Fibroblast of skin of abdomen (primary cell): ENCODE measurements at places on chromosomes 7 and 10.
A peak's percentile ranks its signal among the peaks of the same experiment; 100 is the strongest.

DNA sequence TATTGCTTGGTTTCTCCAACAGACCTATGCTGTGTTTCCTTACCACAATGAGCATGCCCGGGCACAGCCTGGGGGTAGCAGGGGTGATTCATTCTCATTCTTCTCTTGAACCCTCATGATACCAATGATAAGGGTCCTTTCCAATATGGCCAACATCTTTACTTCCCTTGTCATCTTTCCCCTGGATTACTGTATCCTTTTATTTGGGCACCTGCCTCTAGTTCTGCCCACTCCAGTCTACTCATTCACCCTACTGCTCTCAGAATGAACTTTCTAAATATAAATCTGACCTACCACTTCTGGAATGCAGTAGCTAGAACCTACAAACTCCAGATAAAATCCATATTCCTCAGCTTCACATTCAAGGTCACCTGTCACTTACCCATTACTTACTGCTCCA is 26.4 kb upstream of the ITPRID1 start:
- DNase-seq, result no peak

- DNase-seq, result no peak
Measured at GRCh38 chr10:68553138-68553537, 7.0 kb upstream of the TET1 start.

DNA sequence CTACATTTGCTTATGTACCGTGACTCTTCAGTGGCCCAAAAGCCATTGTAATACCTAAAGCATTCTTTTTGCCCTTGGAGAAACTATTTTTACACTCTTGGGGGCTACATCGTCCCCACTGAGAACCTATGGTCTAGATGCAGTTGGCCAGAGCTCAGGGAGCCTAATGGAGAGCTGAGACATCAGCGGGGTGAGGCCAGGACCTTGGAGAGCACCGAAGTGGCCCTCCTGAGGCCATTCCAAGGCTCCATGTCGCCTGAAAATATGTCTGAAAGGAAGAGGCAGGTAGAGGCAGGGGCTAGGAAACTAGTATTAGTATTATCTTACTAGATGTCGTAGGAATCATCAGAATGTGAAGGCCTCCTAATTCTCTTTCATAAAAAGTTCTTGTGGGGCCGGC is 4.9 kb downstream of the PKD2L1 start:
- DNase-seq, result no peak

DNA sequence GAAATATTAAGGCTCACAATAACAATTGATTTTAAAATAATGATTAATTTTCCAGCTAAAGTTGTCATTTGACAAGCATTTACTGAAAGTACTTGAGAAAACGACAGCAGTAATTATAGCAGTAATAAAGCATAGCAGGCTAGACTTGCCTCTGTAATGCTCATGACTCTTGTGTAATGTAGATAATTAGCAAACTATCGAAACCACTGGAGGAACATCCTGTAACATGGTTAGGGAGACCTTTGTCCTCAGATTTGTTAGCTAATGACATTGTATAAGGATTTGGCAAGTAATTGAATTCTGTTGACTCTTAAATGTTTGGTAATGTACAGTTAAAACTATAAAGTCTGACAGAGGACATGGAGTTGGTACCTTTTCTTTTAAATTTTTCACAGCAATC is 24.8 kb downstream of the ARL4A start:
- no peak for DNase-seq

GRCh38 chr10:28873540-28873939 is 196.2 kb downstream of the BAMBI start:
- no peak for DNase-seq

GRCh38 chr10:95434583-95434982 is 126.6 kb downstream of the SORBS1 start:
- no peak for DNase-seq

- DNase-seq, result no peak
Measured at GRCh38 chr10:116625845-116626244, 5.1 kb downstream of the PNLIPRP2 start.

GRCh38 chr10:34046506-34047034 is 712.1 kb upstream of the NRP1 start:
- peak; percentile 11 for DNase-seq

GRCh38 chr10:62277971-62278370 is 9.3 kb upstream of the RTKN2 start:
- no peak for DNase-seq

GRCh38 chr7:121262221-121262620 is 66.6 kb upstream of the WNT16 start:
- no peak for DNase-seq

DNA sequence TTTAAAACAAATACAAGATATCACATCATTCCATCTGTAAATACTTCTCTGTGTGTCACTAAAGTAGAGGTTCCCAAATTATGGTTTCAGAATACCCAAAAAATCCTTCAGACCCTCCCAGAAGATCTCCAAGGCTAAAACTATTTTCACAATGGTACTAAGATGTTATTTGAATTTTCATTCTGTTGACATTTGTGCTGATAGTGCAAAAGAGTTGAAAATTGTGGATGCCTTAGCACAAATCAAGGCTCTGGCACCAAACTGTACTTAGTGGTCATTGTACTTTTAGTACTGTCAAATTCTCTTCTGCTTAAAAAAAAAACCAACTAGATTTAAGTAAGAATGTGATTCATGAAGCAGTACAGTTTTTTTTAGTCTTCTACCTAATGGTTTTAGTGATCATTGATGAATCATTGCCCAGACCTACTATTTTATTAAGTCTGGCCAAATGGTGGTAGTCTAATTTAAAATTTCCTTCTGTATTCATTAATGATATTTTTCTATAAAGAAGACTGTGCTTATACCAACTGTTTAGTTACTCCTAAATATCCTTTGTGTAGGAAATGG is 50.5 kb downstream of the TPST1 start:
- peak; percentile 72 for DNase-seq

DNA sequence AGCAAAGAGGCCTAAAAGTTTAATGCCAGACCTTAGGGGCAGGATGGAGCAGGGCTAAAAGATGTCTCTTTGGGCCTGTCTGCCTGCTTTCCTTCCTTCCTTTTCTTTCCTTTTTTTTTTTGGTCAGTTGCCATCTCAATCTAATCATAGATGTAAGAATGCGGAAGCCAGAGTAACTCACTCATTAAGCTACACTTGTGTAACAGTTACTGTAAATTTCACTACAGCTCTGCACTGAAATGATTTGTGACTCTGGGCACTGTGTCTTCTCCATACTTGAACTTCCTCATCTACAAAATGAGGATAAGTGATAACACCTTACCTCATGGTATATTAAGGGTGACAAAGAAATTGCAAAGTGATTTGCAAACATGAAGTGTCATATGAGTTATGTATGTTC is 75.5 kb upstream of the AGK start:
- no peak for DNase-seq

DNA sequence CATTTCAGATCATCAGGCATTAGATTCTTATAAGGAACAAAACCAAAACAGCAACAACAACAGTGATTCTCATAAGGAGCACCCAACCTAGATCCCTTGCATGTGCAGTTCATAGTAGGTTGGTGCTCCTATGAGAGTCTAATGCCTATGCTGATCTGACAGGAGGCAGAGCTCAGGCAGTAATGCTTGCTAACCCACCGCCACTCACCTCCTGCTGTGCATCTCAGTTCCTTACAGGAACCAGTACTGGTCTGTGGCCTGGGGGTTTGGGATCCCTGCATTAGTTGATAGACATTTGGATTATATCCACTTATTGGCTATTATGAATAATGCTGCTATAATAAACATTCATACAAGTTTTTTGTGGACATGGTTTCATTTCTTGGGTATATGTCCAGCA is 14.0 kb downstream of the MKLN1 start:
- DNase-seq, result no peak

GRCh38 chr7:44416941-44417340 is 73.5 kb downstream of the NUDCD3 start:
- DNase-seq, result no peak

- no peak for DNase-seq
Measured at GRCh38 chr7:29202651-29203069, 8.1 kb downstream of the CHN2 start.

DNA sequence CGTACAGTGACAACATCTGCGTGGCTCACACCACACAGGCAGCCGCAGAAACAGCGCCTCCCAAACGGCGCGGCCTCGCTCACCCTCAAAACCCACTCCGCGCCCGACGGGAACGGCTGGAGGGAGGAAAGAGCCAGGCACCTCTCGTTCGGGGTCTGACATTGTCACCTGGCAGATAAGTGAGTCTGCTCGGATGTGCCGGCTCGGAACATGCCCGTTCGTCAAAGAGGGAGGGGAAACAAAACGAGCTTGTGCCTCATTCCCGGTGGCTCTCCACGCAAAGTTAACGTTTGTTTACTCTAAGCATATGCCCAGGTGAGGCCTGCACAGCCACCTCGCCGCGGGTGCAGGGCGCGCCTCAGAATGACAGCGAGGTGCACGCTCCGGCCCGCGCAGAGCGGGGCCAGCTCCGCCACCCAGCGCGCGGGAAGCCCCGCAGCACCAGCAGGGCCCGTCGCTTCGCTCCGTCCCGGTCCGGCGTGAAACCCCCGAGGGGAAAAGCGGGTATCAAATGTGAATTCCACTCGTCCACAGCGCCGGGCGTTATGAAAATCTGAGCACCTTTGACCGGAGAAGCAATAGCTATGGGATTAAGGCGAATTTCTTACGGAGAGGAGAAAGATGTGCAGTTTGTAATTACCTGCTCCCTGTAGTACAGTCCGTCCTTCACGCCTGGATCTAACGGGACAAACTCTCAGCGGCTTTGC is 13.1 kb downstream of the CNPY1 start:
- no peak for DNase-seq
